ENCODE measurements at places on chromosomes 5 and 9. TPM values are rescaled to one million over a fixed set of nuclear protein-coding genes. Genes with fewer than 3 reads are reported as not detected.

DNA sequence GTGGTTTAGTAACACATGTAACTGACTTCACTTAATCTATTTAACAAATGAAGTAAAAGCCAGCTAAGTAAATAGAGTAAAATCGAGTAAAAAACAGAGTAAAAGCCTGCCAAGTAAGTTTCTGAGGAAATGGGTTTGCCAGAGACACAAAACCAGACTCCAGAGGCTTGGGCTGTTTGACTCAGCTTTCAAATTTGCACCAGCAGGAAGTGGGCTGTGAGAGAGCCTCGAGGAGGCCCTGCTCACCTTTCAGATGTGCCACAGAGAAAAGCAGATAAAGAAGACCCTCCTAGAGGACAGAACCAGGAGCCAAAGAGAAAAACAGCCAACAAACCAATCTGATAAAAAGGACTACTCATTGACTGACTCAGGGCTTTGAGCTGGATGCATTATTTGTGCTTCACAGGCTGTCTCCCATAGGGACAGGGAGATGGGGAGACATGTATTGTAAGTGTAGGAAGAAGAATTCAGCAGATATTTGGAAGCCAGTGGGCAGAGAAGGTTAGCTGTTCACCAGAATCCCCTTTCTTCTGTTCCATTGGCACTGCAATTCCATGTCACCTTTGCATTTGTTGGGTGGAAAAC, 14.4 kb upstream of the AMACR start:
- no peak for DNase-seq

DNA sequence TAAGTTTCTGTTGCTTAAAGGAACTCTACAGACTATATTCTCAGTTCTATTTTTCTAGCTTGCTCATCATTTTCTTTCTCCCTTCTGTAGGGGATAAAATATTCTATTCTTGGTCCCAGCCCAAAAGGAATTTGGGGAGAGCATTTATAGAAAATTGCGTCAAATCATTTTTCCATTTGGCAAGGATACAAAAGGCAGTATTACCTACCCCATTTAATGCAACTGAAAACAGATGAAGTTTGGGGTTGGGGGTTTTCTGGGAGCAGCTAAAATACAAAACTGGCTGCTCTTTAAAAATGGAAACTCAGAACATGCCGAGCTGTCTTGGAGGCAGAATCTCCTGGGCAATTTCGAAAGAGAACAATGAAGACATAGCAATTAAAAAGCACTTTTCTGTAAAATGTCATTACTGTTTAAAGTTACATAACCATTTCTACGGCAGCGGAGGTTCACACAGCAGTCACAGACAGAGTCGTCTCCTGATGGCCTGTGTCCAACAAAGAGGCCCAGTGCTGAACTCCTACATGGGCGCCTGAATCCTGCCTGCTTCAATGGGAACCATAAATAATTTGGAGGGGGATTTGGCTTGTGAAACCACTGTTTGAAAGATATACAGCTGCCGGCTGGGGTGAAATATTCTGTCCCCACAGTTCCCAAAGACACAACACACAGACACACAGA, 152.4 kb downstream of the BRINP1 start:
- DNase-seq = no peak

DNA sequence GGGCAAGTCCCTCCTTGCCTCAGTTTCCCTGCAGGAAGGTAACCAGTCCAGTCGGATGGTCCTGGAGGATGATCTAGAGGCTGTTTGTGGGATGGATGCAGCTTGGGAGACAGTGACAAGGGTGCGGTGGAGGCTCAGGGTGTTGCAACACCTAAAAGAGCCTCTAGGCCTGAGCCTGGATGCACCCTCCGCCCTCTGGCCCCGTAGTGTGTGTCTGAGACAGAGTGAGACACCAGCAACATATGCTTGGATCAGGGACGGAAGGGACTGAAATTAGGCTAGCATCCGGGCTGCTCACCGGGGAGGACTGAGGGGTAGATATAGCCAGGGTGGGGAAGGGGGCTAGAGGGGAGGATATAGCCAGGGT, 1.1 kb downstream of the CRAT start:
- DNase-seq = no peak

DNA sequence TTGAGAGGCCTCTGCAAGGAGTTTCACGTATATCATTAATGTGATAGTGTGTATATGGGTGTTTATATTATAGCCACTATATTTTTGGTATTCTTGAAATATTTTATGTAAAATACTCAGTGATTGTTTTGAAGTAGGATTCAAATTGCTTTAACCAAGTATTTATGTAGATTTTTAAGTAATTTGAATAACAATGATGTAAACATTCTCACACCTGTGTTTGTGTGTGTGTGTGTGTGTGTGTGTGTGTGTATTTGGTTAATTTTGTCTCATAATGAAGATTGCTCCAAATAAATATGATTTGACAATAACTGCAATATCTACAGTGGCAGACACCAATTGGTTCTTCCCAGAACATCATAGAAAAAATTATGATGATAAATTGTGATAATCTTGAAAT, 293.4 kb downstream of the CD180 start:
- no peak for DNase-seq

- DNase-seq = no peak
Observed at GRCh38 chr5:16579142-16579847, 37.5 kb downstream of the RETREG1 start.

DNA sequence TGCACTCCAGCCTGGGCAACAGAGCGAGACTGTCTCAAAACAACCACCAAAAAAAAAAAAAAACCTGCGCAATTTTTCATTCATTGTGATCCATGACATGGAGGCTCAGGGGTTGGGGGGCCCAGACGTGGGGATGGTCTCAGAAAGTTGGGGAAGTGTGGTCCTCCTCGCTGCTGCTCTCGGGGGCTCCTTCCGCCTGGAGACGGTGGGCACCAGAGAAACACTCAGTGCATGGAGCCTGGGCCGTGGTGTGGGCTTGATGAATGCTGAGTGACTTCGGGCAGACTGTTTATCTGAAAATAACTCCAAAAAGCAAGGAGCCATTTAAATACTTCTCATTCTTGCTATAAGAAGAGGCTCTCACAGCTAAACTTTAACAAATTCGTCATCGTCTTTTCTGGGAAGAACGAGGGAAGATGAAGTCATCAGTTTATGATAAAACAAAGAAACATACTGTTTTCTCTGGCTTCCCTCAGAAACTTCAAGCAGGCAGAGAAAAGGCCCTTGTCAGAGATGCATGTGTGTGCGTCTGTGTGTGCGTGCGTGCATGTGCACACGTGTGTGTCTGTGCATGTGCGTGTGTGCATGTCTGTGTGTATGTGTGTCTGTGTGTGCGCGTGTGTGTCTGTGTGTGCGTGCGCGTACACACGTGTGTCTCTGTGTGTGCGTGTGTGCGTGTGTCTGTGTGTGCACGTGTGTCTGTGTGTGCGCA, 35.0 kb downstream of the RASGEF1C start:
- no peak for DNase-seq

Gene ZNF462
- 22.3 TPM for total RNA-seq

GRCh38 chr5:139740138-139740991, 55.2 kb upstream of the PSD2 start:
- DNase-seq = no peak

DNA sequence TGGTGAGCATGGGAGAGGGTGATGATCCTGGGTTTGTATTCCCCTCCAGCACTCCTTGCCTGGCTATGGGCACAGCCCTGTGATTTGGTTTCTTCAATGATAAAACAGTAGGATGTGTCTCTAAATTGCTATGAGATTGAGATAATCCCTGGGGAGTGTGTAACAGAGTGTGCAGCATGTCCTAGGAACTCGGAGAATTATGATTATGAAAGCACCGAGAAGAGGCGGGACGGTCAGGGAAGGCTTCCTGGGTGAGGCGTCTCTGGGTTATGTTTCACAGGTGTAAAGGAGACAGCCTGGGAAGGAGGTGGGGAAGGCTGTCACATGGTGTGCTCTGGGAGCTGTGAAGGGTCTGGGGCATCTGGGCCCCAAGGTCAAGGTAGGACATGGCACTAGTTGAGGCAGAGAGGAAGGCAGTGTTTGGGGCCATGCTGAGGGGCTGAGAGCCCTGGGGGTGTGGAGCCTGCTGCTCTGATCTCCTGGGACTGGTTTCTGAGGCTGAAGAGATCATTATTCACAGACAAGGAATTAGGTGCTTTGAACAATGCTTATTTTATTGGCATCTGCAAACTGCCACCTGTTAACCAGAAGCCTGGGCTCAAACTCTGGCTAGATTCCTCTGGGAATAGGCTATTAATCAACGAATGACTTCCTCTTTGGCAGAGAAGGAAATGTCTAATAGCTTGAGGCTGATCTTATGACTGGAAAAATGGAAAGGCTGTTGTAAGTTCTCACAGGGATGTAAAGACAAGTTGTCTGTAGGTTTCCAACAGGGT, 73.8 kb upstream of the IL12B start:
- DNase-seq = no peak

GRCh38 chr5:10091701-10092100, 158.0 kb downstream of the ATPSCKMT start:
- no peak for DNase-seq

DNA sequence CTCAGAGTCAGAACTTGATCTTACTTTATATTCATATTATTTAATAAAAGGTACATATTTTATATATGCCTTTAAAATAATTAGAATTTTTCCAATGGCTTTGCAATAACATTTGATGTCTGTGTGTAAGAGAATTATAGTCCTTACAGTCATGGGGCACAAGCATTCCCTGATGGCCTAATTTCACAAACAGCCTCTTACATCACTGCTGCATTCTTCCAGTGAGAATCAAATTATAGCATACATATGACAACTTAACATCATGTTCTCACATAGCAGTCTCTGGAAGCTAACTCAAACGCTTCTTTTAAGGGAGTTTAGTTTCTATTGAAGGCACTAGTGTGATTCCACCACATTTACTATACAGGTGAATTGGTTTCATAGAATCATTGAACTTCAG, 15.3 kb upstream of the PRUNE2 start:
- no peak for DNase-seq

Gene SLC36A2
- not detected for total RNA-seq

DNA sequence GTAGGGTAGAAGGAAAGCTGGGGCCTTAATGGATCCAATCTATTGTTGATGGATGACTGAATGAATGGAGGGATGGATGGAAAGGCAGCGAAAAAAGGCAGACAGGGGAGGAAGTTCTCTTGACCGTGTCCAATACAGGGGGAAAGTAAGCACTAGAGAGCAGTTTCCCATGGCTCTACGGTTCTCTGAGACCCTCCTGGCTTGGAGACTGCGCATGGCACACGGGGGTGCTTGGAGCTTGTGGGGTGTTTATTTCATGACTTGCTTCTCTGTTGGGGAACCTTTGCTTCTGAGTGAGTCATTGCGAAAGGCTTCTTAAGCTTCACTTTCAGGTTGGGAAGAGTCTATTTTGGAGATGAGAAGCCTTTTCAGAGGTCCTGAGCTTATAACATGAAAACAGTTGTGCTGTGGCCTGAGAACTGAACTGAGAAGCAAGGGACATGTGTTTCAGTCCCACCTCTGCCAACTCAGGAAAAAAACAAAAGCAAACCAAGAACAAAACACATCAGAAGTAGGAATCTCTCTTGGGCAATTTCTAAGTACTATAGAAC, 12.8 kb upstream of the TEX48 start:
- DNase-seq = no peak

- DNase-seq = no peak
Observed at GRCh38 chr5:6731465-6732237, 18.4 kb downstream of the TENT4A start.

DNA sequence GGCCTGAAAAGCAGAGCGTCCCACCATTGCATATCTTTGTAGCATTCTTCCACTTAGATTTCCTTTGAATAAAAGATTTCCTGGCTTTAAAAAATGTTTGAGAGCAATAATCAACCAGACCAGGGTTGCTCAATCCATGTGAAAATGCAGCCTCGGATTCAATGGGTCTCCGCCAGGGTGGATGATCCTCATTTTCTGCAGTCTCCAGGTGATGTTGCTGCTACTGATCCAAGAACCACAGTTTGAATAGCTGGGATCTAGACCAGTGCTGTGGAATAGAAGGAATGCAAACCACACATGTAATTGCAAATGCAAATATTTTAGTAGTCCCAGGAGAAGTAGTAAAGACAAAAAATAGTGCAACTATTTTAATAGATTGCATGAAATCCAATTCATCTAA, 317.6 kb downstream of the IRX1 start:
- DNase-seq = no peak

- no peak for DNase-seq
Observed at GRCh38 chr5:173954671-173955521, 34.1 kb upstream of the C5orf47 start.

- DNase-seq = no peak
Observed at GRCh38 chr5:34410411-34411139, 245.6 kb upstream of the RAI14 start.

- DNase-seq = no peak
Observed at GRCh38 chr9:127642082-127642740, 30.1 kb downstream of the STXBP1 start.

- DNase-seq = no peak
Observed at GRCh38 chr5:8070138-8070537, 201.2 kb downstream of the MTRR start.

- no peak for DNase-seq
Observed at GRCh38 chr9:136672431-136673087, 9.8 kb downstream of the EGFL7 start.

DNA sequence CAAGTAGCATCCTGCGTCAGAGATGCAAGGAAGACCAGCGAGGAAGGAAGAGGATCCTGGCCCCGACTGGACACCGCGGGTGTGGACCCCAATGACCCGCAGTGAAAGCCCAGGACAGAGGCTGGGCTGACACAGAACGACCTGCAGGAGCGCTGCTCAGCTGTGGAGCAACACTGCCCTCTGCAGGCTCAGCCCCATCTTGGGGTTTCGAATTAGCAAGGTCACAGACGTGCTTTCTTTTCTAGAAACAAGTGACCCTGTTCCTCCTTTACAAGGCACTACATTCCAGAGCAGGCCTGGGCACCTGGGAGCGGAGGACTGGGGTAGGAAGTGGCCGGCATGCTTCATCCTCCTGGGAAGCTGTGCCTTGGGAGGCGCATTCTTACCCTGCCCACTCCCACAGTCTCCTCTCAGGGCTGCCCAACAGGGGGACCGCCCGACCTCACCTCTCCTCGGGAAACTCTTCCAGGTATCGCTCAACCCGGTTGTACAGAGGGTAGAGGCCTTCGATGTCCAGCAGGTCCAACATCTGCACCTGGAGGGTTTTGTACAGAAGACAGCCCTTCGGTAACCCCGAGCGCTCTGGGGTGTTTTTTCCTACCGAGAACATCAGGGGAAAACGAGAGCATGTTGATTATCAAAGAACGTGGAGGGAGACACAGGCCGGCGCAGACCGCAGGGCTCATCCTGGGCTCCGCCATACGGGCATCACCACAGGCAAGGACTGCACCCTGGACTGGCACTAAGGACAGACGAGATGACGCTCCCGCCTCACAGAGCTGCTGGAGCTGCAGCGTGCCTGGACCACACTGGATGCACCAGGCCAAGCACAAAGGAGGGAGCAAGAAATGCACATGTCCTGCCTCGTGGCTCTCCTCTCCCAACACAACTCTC, 35.0 kb downstream of the IPPK start:
- DNase-seq = no peak
